ENCODE measurements at places on chromosomes 4 and X.

DNA sequence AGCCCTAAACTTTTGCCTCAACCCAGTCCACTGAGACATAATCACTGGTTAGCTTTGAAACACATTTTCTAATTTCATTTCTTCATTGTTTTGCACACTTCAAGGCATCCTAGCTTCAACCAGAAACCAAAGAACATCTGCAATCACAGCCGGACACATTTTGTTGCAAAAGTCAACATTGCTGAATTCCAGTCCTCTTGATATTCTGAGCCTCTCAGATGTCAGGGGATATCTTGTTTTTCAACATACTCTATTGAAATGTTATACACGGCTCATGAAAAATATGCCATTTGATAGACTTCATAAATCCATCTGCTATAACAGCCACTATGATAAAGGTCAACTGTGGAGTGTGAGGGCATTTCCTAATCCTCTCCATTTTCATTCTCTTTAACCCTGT, 241.6 kb upstream of the PUDP start:
- no peak for DNase-seq

DNA sequence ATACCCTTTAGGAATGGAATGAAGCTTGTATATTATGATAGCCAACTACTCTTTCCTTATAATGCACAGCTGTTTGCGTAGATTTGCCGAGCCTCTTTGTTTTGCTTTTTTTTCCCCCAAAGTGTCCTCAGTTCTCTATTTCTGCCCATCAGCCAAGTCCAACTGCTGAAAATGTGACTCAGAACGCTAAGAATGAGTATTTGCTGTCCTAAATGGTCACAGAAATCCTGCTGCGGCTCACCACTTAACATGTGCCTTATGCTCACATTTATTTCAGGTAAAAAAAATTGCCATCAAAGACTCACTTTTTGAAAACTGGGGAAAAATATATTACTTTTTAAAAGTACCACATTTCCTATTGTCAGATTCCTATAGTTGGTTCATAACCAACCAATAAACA, 36.9 kb downstream of the GABRA4 start:
- no peak for DNase-seq

- no peak for DNase-seq
Measured at GRCh38 chr4:45007508-45007907, 281.2 kb upstream of the GNPDA2 start.

DNA sequence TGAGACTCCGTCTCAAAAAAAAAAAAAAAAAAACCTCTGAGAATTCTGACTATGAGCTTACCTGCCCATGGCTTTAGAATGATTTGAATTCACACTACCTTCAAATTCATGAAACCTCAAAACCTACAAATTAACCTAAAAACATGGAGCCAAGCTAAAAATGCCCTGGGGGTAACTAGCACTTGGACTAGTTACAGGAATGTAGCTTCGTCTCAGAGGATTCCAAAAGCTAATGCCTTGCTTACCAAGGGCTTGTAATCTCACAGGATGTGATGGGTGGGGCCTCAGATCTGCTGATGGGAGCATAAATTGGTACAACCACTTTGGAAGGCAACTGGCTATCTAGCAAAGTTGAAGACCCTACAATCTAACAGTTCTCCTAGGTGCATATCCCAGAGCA, 79.4 kb upstream of the SPRY1 start:
- no peak for DNase-seq

DNA sequence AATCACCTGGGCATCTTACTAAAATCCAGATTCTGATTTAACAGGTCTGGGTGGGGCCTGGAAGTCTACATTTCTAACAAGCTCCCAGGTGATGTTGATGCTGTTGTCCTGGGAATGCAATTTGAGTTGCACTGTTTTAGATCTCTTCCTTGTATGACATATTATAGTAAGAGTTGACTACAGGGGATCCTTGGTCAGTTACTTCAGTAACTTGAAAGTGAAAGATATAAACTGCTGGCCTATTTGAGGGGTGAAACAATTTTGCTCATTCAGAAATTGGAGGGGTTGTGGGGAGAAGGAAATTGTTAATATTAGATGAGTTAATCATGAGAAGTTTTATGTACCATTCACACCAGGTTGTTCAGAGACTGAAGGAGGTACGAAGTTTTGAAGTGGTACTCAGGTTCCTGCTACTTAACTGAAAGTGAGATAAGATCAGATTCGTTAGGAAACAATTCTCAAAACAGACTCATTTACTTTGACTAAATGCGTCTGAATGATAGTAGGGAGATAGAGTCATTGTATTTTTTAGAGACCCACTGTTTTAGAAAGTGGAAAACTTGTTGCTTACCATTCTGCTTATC, 12.5 kb downstream of the SH2D1A start:
- no peak for DNase-seq

Measured in activated CD4-positive, alpha-beta T cell treated with anti-CD3 and anti-CD28 coated beads, Interleukin-2, amount 50 U/mL, for 1 hour (primary cell).